ENCODE measurements at places on chromosomes 6 and 20.

- DNase-seq, result no peak
These were observed 64.9 kb upstream of the TGM3 start for GRCh38 chr20:2230726-2231488.

DNA sequence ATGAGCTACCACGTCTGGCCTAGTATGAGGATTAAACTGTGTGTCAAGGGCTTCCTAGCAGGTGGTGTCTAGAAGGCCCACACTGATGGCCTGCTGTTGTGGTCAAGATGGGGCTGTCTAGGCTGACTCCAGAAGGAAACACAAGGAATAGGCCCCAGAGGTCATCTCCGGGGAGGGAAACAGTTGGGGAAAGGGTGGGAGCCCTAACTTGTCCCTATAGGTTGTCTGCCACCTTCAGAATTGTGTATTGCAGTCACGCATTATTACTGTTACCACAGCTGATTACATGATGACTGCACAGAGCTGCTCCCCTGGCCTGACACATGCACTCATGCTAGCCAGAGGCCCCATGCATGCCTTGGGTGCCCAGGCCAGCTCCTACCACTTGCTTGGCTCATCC is 27.3 kb downstream of the C20orf203 start:
- no peak for DNase-seq

DNA sequence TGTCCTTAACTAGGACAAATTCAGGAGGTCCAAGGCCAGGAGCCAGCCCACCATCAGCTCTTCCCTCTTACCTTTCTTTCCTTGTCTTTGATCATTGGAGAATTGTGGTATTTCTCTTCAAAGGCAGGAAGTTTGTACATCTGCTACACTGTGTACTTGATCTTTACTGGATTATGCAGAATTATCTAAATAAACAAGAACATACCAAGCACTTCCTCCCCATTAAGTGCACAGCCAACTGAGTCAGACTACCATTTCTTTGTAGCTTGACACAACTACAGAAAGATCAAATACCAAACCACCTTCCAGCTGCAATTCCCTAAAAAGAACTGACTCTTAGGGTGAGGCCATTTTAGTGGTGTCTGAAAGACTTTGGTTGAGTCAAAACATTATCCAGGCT is 195.1 kb downstream of the HDGFL1 start:
- DNase-seq, result no peak

- no peak for DNase-seq
These were observed 27.9 kb downstream of the GHRH start for GRCh38 chr20:37233548-37234253.

GRCh38 chr6:21227486-21227885 is 366.1 kb upstream of the SOX4 start:
- no peak for DNase-seq

DNA sequence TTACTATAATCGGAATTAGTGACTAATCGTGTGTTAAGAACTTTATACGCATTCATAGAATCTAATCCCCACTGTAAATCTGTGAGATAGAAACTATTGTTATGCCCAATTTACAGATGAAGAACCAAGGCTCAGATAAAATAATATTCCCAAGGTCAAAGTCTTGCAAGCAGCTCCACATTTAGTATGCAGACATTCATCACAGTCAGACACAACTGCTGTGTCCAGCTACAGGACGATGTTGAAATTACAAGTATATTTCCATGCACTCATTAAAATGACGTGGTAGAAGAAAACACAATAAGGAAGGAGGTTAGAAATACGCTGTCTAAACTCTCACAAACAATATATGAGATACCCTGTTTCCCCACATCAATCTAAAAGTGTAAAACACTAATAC is 82.5 kb downstream of the PREX1 start:
- no peak for DNase-seq

GRCh38 chr6:89564752-89565427 is 73.7 kb downstream of the LYRM2 start:
- no peak for DNase-seq

GRCh38 chr6:40556881-40557280 is 30.3 kb downstream of the LRFN2 start:
- DNase-seq, result no peak

- no peak for DNase-seq
These were observed 85.4 kb downstream of the PPP1R14C start for GRCh38 chr6:150228072-150228733.

DNA sequence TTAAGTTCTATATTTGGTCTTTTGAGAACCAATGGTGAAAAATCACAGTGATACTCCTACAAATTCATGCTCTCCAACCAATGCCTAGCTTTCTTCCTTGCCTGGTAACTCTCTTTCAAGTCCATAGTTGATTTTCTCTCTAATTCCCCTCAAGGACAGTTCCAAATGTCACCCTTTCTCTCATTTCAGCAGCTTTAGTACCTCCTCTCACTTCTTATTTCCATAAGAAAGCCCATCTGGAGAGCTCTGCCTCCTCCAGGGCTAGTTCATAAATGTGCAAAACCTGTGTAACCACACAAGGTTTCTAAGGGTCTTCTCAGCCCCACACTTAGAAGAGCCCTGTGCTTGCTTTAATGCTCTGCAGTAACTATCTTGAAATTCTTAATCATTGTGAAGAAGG is 155.4 kb upstream of the PLCB4 start:
- DNase-seq, result no peak

DNA sequence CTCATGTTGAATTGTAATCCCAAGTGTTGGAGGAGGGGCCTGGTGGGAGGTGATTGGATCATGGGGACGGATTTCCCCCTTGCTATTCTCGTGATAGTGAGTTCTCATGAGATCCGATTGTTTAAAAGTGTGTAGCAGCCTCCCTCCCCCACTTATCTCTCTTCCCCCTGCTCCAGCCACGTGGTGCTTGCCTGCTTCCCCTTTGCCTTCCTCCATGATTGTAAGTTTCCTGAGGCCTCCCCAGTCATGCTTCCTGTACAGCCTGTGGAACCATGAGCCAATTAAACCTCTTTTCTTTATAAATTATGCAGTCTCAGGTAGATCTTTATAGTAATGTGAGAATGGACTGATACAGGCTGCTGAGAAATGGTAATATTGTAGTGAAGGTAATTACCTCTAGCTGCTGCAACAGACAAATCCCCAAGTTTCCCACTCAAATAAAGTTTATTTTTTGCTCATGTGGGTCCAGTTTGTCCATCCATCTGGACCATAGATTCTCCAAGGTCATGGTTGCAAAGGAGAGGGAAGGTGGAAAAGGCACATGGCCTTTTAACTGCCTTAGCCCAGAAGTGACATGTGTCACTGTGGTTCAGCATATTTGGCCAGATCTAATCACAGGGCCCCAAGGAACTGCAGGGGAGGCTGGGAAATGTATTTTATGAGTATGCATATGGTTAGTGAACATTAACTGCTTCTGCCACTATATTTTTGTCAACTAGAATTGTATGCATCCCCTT is 89.2 kb downstream of the TRMT11 start:
- no peak for DNase-seq

DNA sequence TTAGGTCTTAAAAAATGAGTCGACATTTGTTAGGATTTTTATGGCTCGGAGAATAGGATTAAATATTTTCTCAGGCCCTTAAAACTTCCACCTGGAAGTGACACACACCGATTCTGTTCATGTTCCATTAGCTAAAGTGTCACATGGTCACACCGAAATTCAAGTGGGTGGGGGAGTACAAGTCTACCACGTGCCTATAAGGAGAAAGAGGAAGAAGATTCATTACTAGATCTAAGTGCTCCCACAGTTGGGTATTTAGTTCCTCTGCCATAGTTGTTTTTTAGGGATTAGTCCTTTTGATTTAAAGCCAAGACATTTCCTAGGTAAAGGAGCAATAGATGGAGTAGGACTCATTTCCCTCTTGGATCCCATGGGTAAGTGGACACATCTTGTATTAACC is 4.9 kb upstream of the TOX2 start:
- DNase-seq, result no peak

GRCh38 chr6:166286839-166287271 is 21.3 kb downstream of the PRR18 start:
- DNase-seq, result no peak

GRCh38 chr20:34301587-34302311 is 1.4 kb downstream of the AHCY start:
- DNase-seq, result no peak

GRCh38 chr6:168035661-168036545 is 38.4 kb downstream of the KIF25 start:
- DNase-seq, result no peak

- DNase-seq, result no peak
These were observed 117.0 kb downstream of the NFATC2 start for GRCh38 chr20:51425347-51426106.

- no peak for DNase-seq
These were observed 113.6 kb upstream of the DST start for GRCh38 chr6:56756219-56756789.

GRCh38 chr6:28383235-28384142 is 16.1 kb downstream of the ZSCAN12 start:
- DNase-seq, result peak; percentile 8

GRCh38 chr20:62235001-62235776 is 3.1 kb upstream of the OSBPL2 start:
- DNase-seq, result no peak

- DNase-seq, result no peak
These were observed 465.2 kb downstream of the CD83 start for GRCh38 chr6:14582749-14583148.

DNA sequence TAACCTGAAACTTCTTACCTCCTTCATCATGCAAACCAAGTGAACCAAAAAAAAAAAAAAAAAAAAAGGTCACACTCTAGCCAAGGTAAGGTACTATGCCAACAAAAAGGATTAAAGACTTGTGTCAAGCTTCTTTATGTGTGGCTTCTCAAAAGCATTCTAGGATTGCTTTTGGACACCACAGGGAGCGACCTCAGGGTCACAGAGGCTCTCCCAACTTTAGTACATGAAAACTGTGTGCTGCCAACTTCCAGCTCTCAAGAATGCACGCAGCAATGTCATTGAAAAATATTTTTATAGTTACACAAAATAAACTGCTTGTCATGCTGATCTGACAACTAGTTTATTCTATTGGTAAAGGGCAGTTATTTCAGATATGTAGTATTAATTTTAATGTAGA is 243.8 kb downstream of the PLCB1 start:
- DNase-seq, result no peak

DNA sequence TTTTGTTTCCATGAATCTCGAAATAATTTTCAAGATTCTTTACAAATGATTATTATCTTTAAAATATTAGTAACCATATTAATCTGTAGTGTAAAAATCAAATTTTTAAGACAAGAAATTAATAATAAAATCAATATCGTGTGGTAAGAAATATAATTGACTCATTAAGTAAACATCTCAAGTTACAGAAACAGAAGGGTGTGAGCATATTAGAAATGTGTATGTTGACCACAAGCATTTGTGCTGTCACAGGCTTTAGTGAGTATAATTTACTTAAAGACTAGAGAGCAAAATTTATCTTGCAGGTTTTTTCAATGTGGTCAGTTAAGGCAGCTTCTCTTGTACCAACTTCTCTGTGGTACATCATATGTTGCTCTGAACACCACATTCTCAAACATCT is 566.5 kb upstream of the IRAK1BP1 start:
- no peak for DNase-seq

DNA sequence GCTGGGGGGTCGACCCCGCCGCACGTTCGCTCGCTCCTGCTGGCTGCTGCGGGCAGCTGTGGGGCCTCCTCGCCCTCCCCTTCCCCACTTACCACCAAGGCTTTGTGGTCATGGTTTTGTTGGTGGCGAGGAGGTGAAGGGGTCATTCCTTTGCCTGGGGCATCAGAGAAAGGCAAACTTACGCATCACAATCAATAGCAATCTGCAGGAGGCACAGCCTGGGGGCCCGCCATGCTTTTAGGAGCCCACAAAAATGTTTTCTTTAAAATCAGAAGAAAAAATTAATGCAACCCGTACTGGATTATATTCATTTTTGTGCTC is 137.0 kb downstream of the IMPG1 start:
- DNase-seq, result no peak
